ENCODE measurements at places on chromosomes 1 and 21.

DNA sequence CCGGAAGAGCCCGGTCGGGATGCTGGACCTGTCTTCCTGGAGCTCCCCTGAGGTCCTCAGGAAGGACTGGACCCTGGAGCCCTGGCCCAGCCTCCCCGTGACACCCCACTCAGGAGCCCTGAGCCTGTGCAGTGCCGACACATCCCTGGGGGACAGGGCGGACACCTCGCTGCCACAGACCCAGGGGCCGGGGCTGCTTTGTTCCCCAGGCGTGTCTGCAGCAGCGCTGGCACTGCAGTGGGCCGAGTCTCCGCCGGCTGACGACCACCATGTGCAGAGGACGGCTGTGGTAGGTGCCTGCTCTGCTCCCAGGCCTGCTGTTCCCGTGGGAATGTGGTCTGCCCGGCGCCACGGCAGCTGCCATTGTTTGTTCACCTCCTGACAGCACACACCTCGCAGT, 42.1 kb upstream of the DIP2A start:
- no peak for DNase-seq

DNA sequence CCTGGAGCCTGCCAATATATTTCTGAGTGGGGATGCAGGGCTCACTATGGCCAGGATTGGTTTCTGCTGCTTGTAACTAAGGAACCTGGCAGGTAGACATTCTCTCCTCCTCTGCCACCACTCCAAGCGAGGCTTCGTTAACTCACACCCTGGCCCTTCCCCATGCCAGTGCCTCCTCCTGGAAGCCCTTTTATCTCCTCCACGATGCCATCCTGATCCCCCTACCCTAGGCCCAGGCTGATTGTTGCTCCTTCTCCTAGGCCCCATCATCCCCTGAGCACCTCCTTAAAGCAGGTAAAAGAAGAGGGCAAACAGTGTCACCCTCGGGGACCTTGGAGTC, 118.5 kb downstream of the DMRTB1 start:
- DNase-seq = peak; percentile 44

- no peak for DNase-seq
Measured at GRCh38 chr1:186535388-186536133, 74.6 kb upstream of the PDC start.

DNA sequence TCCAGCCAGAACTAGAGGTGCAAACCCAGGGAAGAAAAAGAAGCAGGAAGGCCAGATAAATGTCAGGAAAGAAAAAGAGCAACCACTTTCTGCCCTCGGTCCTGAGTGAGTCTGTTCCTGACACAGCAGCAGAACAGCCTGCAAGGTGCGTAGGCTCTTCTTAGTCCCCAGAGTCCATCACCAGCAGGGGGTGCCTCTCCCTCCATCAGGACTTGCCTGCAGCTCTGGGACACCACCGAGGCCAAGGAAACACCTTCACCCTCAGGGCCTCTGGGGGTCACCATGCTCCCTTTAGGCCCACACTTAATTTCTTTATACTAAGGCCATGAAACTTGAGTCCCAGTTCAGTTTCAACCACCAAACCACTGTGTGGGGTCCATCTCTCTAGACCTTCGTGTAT, 43.7 kb upstream of the NFASC start:
- no peak for DNase-seq

DNA sequence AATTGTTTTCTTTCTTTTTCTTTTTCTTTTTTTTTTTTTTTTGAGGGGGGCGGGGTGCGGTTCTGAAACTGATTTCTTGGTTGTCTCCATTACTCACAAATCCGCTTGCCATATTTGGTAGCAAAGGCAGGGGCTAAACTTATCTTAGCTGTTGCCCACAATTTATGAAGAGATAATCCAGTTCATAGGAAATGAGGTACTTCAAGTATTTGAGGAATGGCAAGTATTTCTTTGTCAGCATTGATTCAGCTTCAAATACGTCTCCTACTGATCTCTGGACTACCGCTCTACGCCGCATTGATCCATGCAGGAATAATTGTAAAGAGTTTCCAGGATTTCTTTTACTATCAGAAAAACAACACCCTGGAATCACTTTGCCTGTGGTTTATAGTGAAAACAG, 289.2 kb upstream of the DPYD start:
- DNase-seq = no peak

GRCh38 chr1:76832521-76832920, 34.8 kb upstream of the ST6GALNAC5 start:
- no peak for DNase-seq

- no peak for DNase-seq
Measured at GRCh38 chr1:75950176-75950575, 18.0 kb upstream of the ASB17 start.

DNA sequence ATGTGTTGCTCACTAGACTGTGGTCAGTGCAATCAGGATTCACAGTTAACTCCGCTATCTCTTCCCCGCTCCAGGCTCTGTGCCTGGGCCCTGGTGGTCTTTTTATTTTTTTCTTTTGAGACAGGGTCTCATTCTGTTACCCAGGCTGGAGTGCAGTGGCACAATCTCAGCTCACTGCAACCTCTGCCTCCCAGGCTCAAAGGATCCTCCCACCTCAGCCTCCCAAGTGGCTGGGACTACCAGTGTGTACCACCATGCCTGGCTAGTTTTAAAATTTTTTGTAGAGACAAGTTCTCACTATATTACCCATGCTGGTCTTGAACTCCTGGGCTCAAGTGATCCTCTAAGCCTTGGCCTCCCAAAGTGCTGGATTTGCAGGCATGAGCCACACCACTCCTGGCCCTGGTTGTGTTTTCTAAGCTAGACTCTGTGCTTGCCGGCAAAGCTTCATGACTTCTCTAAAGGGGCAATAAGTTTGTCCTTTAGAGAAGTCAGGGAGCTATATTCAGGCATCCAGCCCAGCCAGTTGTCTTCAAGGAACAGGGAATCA, 1.4 kb downstream of the RCSD1 start:
- no peak for DNase-seq

GRCh38 chr1:95095833-95096217, 21.3 kb upstream of the TLCD4 start:
- no peak for DNase-seq

- no peak for DNase-seq
Measured at GRCh38 chr1:93937997-93938396, 28.8 kb upstream of the GCLM start.

- DNase-seq = no peak
Measured at GRCh38 chr1:20686883-20687725, 25.9 kb upstream of the DDOST start.

DNA sequence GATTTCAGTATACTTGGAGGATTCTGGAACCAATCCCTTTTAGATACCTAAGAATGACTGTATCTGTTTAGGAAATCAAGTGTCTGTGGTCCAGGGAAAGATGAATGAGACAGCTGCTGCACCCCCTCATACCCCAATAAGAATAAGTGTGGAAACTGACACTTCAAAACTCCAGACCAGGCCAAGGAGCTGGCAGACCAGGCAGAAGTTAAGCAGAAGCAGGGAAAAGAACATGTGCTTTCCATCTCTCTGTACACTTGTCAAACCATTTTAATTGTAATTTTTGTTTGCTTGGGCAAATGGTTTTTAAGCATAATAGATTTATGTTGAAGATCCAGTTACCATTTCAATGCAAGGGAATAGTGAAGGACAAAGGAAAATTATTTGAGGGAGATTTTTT, 100.2 kb downstream of the GREM2 start:
- DNase-seq = no peak

DNA sequence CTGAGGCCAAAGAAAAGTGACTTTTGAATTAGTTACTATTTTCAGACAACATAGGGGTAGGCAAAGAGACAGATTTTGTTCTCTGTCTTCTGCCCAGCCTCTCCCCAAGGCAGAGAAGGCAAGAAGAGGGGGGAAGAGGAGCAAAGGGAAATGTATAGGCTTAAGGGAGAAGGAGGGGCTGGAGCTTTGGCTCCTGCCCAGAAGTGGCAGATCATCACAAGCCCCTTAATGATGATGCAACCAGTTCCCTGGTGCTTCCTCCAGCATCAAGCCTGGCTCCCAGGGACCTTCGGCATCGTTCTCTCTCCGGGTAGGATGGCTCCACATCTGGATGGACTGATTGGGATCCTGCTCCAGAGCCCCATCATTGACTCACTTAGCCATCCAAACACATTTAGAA, 112.8 kb downstream of the KCND3 start:
- no peak for DNase-seq

DNA sequence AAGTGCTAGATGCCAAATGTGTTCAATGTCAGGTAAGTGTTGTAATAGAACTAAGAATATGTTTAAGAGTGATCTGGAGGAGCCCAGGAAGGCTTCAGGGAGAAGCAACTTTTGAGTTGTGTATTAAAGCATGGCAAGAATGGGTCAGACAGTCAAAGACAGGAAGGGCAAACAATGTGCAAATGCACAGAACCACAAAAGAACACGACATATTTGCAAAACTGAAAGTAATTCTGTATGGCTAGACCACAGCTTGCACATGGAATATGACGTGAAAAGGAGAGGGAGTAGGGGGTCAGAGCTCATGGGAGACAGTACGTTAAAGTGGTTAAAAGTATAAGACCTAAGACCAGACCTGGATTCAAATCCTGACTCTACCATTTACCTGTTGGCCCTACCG, 7.1 kb upstream of the SORT1 start:
- no peak for DNase-seq

- no peak for DNase-seq
Measured at GRCh38 chr1:117919376-117919775, 10.0 kb downstream of the GDAP2 start.

GRCh38 chr21:29825936-29826335, 113.9 kb downstream of the GRIK1 start:
- DNase-seq = no peak

DNA sequence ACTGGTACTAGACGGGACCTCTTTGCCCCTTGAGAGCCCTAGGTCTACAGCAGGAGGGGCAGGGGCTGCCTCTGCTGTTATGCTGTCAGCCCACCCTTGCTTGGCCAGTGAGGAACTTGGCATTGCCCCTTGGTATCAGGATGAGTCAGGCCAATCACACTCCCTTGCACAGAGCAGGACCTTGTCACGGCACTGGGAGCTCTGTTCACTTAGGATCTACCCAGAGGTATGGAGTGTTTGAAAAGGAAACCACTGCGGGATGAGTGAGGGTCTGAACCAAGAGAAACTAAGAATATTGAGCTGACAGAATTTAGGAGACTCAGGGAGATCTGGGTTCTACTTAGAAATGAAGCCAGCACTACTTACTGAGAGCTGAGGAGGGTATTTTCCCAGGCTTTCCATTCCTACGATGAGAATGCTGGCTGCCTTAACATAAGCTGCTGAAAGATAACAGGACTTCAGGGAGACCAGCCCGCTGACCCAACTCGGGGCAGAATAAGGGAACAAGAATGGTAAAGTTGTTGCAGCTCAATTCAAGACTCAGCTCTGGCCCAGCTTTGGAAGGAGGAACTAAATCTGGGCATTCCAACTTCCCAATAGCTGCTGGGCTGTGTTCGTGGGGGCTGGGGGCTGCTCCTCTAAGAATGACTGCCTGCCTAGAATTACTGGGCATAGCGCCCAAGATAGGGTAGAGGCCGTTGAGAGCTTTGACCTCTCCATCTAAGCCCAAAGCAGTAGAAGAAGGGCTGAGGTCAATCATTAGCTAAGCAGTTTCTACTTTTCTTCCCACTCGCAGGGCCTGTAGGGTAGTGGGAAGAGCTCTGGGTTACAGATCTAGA, 1.5 kb downstream of the FABP3 start:
- DNase-seq = no peak

DNA sequence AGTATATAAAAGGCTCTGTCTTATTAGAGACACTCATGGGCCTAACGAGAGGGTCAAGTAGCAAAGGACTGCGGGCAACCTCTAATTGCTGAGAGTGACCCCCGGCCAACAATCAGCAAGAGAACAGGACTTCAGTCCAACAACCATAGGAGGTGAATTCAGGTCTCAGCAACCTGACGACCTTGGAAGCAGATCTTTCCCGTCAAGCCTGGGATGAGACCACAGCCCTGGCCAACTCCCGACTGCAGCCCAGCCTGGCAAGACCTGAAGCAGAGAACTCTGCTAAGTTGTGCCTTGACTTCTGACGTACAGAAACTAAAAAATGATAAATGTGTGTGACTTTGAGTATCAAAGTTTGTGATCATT, 5.7 kb downstream of the ECHDC2 start:
- no peak for DNase-seq

GRCh38 chr1:111911776-111912515, 77.5 kb downstream of the KCND3 start:
- DNase-seq = no peak

DNA sequence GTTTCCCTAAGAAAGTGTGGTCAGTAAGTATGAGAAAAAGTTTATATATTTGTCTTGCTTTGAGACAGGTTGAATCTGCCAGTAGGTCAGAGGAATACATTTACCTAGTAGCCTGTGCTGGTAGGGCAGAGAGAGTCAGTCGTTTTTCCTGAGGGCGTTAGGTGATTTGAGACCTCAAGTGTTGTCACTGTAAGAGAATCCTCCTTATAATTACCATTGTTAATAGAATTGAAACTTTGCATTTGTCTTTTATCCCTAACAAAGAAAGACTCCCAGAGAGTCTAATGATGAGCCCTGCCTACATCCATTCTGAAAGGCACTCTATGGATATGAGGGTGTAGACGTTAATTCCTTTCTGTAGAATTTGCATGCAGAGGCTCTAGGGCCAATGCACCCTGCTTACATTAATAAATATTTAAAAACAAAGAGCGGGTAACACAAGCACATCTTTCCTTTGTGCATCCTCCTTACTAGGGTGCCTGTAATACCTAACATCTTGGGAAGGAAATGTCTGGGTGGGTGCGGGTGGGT, 16.4 kb downstream of the PBX1 start:
- no peak for DNase-seq

GRCh38 chr1:55057956-55058298, 18.6 kb downstream of the PCSK9 start:
- no peak for DNase-seq

DNA sequence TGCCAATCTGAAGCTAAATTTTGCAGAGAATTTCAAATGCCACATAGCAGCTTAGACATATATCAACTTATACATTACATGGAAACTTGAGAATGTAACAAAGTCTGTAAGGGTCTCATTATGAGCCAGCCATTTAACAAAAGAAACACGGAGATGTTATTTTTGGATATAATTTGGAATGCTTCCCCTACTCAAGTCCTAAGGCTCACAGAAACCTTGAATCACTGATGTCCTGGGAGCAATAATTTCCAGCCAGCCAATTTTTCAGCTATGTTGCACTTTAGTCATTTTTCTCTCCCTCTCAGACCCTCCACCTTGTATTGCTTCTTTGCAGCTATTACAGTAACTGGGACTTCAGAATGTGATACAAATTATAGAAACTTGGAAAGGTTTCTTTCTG, 56.9 kb downstream of the EIF2B3 start:
- DNase-seq = no peak
